ENCODE measurements at places on chromosomes 5 and 9.

- no peak for DNase-seq
These were observed 12.0 kb downstream of the SAXO1 start for GRCh38 chr9:19020886-19021455.

- DNase-seq: no peak
These were observed 31.7 kb downstream of the EPB41L4B start for GRCh38 chr9:109289186-109289585.

DNA sequence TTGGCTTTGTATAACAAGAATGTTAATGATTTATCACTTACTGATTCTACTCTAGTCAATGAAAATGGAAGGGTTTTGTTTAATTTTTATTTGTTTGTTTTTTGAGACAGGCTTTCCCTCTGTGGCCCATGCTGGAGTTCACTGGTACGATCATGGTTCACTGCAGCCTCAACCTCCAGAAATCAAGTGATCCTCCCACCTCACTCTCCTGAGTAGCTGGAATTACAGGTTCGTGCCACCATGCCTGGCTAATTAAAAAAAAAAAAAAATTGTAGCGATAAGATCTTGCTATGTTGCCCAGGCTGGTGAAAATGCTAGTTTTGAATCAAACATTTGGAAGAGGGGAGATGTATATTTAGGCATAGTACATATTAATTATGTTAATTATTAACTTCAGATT, 209.4 kb downstream of the NFIB start:
- DNase-seq: no peak

GRCh38 chr9:120713257-120714087, 798 bp downstream of the MEGF9 start:
- DNase-seq: no peak

GRCh38 chr5:126143622-126144021, 279.6 kb upstream of the GRAMD2B start:
- no peak for DNase-seq

DNA sequence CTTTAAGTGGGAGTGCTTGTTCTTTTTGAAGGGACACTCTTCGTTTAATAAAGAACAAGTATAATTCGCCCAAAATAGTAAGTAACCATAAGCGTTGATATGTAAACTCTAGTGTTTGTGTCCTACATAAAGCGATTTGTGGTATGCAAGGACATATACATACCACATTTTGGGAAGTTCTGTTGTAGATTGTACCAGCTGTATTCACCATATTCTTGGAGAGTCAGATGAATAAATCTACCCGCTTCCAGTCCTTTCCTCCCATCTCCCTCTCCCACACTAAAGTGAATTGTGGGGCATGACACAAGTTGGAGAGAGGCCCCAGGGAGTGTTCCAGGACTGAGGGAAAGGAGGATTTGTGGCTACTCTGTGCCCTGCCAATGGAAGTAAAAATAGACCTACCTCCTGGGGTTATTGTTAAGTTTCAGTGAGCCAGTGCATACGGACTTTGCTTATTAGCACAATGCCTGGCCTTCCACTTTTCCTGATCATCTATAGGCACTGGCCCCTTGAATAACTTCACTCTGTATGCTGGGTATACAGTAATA, 40.6 kb downstream of the ARHGAP26 start:
- DNase-seq: no peak

GRCh38 chr9:94167376-94167890, 83.2 kb downstream of the PTPDC1 start:
- DNase-seq: no peak

DNA sequence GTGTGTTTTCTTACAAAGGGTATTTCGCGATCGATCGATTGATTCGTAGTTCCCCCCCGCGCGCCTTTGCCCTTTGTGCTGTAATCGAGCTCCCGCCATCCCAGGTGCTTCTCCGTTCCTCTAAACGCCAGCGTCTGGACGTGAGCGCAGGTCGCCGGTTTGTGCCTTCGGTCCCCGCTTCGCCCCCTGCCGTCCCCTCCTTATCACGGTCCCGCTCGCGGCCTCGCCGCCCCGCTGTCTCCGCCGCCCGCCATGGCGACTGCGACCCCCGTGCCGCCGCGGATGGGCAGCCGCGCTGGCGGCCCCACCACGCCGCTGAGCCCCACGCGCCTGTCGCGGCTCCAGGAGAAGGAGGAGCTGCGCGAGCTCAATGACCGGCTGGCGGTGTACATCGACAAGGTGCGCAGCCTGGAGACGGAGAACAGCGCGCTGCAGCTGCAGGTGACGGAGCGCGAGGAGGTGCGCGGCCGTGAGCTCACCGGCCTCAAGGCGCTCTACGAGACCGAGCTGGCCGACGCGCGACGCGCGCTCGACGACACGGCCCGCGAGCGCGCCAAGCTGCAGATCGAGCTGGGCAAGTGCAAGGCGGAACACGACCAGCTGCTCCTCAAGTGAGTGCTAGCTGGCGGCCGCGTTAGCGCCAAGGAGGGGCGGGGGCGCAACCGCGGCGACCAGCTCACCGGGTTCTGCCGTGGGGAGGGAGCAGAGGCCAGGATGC, 480 bp downstream of the LMNB1 start:
- DNase-seq: peak; percentile 49

- no peak for DNase-seq
These were observed 124.6 kb downstream of the ARHGAP26 start for GRCh38 chr5:142894749-142895148.

DNA sequence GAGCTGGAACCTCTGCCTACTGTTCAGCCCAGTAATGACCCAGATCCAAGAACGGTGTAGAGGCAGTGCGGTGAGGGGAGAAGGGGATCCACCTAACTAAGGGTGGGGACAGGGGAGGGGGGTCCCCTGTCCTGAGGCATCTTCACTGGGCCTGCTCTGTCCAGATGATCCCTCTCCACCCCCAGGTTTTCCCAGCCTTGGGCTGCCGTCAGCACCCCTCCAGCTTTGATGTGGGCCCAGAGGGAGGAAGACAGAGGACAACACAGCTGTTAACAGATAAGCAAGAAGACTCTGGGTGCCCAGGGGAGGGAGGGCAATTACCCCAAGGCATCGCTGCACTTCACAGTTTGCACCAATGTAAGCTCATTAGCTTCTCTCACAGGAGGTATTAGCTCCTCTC, 19.3 kb downstream of the BICD2 start:
- DNase-seq: no peak

GRCh38 chr9:26813247-26813646, 79.4 kb downstream of the CAAP1 start:
- DNase-seq: no peak

DNA sequence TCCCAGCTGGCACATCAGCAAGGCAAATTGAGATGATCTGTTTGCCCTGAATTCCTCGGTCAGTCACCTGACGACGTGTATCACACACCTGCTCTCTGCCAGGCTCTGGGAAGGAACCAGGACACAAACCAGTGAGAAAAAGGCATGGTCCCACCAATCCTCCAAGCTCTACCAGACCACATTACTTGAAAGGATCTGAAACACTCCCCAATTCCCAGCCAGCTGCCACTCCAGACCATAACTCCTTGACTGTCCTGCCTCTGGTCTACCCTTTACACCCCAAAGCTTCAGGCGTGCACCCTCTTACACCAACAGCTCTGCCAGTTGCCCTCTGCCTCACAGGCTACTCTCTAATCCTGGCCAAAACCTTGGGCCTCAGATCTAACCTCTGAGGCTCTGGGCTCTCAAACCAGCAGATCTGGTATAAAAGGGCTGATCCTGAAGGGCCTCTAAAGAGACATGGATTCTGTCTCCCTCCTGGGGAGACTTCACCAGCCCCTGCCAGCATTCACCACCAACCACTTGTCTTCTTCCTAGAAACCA, 6.8 kb downstream of the MGAT1 start:
- no peak for DNase-seq

- no peak for DNase-seq
These were observed 1171.2 kb downstream of the CDH12 start for GRCh38 chr5:21681911-21682310.

DNA sequence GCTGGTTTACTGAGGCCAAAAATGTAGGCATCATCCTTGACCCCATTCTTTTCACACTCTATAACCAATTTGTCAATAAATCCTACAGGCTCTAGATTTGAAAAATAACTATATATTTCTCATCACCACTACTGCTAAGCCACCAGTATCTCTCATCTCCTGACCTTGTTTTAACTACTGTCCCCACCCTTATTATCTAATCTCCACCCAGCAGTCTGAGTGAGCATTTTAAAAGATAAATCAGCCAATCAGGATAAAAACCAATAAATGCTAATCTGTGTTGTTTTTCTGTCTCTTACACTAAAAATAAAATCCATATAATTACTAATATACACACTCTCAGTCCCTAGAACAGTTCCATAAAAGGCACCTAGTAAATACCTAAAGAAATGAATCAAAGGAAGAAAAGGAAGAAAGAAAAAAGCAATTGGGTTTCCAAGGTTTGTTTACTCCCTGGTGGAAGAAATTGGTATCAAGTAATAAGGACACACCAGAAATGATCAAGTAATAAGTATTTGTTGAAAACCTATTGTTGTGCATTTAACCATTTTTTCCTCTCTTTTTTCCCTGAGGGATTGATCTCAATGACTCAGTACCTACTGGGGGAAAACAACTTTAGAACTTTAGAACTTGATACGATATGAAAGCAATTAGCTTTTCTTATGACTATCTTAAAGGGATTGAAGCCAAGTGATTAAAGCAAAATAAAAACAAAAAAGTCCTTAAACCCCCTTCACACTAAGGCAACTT, 19.3 kb downstream of the MRPS27 start:
- no peak for DNase-seq

DNA sequence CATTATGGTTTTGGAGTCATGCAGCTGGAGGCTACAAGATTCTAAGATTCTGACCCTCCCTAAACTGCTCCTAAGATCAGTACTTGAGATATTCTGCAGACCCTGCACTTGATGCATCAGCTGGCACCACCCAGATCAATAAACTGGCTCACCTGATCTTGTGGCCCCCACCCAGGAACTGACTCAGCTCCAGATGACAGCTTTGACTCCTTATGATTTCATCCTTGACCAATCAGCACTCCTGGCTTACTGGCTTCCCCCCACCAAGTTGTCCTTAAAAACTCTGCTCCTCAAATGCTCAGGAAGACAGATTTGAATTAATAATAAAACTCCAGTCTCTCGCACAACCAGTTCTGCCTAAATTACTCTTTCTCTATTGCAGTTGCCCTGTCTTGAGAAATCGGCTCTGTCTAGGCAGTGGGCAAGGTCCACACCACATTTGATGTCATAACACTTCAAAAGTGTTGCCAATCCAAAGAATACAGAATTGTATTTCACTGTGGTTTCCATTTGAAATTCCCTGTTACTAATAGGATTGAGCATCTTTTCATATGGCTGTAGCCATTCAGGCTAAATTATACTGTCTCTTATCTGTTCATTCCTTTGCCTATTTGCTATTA, 14.8 kb upstream of the SLC30A5 start:
- DNase-seq: no peak

GRCh38 chr5:72245951-72246532, 74.0 kb downstream of the MRPS27 start:
- no peak for DNase-seq

DNA sequence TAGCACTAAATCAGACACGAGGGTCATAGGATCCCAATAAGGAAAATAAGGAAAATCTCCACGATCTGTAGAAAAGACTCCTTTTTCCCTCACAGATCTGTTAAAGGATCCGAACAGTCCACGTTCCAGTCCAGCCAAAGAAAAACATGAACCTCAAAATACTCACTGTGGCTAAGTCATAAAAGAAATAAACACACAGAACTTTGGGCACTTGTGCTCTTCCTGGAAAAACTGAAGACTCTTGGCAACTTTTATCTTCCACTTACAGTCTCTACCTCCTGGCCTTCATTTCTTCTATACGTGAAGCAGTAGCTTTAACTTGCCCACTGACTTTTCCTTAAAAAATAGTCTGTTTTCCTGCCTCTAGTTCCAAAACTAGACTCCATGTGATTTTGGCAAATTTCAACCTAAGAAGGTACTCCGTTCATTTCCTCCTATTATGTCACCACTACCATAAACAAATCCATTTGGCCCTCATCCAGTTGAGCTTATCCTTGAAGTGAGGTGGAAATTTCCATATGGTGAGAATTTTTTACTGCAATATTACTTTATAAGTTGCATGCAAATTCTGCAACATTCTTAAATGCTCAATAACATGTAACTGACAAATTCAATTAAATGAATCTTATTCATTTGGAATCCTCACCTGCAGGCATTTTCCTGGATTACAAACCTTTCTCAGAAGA, 5.3 kb upstream of the LHFPL2 start:
- no peak for DNase-seq

DNA sequence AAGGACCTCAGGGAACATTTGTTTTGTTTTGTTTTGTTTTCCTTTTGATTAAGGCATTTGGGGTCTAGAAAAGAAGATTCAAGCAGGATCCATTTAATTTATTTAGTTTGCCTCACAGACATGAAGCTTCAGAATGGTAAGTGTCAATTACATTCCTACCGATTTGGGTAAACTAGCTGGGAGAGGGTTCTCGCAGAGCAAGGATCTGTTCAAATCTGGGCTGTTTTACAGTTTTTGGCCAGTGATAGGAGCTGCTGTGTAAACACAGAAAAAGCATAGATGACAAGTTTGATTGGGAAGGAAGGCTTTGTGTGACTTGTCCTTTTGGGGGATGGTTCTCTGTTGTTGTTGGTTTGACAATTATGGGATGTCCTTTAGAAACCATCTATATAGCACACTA, 470.3 kb upstream of the WWC1 start:
- no peak for DNase-seq

DNA sequence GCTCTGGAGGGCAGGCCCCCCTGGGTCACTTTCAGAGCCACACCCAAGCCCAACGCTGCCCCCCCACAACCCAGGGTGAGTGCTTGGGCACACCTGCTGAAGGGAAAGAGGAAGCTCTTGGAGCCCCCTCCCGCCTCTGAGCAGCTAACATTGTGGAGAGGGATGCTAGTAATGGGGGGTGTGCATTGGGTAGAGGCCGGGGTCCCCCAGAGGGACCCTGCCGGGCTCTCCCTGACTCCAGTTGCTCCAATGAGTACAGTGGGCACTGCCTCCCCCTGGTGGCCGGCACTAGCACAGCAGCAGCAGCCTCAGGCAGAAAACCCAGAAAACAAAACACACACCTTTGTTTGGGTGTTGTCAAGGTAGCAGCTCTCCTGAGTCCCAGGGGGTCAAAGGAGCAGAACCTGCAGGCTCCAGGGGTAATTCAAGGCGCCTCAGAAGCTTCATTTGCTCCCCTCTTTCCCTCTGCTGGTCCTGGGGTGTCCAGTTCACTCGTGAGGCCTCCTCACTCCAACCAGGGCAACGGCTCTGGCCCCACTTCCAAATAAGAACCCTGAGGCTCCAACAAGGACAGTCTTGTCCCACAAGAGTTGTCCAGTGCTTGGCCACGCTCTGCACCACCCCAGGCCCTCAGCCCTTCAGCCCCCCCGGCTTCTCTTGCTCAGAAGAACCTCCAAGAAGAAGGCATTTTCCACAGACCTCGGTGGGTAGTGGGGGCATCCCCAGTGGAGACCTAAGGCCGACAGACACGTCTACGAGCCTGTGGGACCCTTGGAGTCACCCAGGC, 16.1 kb downstream of the GBGT1 start:
- DNase-seq: peak; percentile 76

DNA sequence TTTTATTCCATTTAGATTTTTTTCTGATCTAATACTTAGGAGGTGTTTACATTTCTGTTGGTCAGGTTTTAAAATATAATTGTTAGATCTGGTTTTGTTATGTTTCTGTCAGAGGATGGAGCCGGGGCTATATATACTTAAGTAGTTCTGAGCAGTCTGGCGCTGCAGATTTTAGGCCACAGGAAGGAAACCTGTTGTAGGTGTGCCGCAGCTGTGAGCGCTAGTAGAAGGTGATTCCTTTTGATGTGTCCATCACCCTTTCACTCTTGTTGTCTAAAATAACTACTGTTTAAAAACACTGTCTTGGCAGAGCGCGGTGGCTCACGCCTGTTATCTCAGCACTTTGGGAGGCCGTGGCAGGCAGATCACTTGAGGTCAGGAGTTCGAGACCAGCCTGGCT, 17.0 kb downstream of the ZBTB34 start:
- DNase-seq: no peak

GRCh38 chr5:139748505-139748826, 47.1 kb upstream of the PSD2 start:
- DNase-seq: no peak

Data from activated CD4-positive, alpha-beta T cell treated with anti-CD3 and anti-CD28 coated beads for 1 hour (primary cell).